ENCODE measurements at places on chromosomes 7 and 10.

DNA sequence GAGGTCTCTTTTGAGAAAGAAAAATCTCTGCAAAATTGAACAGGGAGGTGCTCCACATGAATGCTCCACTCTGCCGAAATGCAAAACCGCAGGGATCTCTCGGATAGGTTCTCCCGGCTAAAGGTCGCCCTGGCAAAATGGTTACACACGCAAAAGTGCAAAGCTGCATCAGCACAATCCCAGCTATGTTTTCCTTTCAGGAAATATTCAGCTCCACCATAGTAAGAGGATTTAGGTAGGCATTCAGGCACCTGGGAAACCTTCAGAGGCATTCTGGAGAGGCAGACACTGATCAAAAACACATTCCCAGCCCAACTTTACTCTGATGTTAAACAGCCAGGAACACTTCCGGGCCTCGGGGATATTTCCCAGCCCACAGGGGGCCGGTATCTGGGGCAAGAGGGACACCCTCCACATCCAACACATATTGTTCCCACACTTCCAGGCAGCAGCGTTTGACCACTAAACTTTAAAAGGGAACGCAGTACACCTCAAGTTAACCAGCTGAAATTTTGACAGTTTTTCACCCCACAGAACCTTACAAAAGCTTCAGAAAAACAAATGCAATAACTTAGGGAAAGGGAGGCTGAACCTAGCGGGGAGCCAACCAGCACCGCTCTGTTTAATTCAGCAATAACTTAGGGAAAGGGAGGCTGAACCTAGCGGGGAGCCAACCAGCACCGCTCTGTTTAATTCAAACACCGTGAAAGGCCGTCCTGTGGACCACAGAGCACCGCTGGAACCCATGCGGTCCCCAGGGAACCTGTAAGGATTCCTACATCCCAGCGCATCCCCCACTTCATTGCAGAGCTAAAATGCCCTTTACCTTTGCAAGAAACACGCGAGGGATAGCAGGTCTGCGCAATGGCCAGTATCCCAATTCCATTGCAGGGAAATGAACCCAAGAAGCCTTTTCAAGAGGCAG, 45.9 kb downstream of the TNS3 start:
- no peak for DNase-seq

DNA sequence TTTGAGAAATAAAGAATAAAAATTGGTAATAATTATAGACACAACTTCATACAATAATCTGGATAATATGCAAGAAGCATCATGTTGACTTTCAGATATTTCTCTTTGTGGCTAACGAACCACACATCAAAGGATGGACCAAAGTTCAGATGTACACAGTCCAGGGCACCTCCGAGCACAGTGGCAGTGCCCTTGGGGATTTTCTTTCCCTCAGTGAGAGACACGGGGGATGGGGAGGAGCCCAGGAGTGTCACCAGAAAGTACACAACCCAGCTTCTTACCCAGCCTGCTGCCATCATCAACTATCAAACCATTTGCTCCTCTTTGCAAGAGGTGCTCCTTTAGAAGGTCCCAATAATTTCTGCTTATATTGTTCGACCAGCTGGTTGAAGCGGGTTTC, 33.2 kb downstream of the RBM28 start:
- no peak for DNase-seq

DNA sequence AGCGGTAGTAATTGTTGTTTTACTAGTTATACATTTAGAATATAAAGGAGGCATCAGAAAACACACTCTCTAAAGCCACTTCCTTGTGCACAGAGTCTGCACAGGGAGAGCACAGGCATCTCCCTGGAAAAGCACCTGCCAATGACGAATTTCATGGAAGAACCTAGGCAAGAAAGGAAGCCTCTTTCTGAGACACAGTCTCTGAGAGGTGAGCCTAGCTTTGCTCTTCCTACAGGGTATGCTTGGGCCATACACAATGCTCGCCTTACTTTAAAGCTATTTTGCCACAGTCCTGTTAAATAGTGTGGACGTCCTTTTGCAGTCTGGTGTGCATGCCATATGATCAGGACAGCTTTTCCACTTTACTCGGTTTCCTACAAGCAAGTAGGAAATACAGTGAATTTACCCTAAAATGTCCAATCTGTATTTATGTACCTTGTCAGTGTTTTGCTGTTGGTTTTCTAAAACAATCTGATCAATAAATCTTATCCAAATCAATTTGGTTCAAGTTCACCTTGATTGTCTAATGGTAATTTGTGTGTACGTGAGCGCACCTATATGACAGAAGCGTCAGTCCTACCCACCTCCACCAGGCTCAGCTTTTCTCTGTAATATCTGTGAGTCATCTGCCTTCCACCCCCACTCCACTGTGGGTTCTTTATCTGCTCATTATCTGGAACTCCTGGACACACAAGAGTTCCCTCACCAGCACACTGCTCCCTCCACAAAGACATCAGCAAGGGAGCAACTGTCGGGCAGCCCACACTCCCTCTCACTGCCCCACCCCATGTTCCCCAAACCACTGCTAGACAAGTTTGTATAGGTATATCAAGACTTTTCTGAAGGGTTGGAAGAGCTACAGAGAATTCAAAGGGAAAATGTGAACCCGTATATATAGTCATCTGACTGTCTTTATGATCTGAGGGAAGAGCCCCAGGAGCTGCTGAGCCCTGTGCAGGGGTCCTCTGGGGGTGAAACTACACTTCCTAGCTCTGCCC, 65.2 kb downstream of the KLHDC10 start:
- DNase-seq, result no peak

DNA sequence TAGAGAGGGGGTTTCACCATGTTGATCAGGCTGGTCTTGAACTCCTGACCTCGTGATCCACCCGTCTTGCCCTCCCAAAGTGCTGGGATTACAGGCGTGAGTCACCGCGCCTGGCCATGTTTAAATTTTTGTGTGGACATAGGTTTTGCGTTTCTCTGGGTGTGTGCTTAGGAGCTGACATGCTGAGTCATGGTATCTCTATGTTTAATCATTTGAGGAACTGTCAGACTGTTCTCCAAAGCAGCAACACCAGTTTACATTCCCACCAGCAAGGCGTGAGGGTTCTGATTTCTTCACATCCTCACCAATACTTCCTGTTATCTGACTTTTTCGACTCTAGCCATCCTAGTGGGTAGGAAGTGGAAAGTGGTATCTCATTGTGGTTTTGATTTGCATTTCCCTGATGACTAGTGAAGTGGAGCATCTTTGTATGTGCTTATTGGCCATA, 153.7 kb downstream of the DNAJB6 start:
- DNase-seq, result peak; percentile 44

DNA sequence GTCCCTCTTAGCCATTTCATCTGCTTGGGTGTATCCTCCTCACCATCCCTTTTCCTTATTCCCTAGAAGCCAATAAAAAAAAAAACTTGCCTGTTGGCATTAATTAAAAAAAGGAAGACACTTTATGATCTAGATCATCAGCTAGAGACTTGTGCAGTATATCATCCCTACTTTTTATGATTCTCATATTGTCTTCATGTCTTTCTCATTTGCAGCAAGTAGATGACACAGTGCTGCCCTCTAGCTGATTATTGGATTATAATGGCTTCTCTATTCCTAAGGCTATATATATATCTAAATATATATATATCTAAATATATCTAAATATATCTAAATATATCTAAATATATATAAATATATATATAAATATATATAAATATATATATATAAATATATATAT, 272.4 kb upstream of the LRGUK start:
- no peak for DNase-seq

GRCh38 chr7:45052011-45052410, 36.8 kb downstream of the NACAD start:
- DNase-seq, result no peak

DNA sequence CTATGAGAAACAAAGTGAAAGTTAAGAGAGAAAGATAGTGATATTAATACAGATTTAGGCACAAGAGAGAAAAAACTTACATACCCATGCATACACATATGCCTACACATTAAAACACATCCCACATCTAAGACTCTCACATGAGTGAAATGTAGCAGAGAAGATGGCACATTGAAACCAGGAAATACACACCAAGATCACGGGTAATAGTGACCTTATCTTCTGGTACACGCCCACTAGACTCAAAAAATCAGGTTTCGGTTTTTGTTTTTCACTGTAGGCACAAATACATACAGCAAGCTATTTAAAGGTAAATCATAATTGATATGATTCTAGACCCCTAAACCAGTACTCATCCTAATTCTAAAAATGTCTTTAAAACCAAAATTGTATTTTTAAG, 225.2 kb upstream of the TAC1 start:
- DNase-seq, result no peak

GRCh38 chr7:37421861-37422500, 26.7 kb downstream of the ELMO1 start:
- no peak for DNase-seq

GRCh38 chr10:69710008-69710888, 80.2 kb downstream of the FAM241B start:
- no peak for DNase-seq

DNA sequence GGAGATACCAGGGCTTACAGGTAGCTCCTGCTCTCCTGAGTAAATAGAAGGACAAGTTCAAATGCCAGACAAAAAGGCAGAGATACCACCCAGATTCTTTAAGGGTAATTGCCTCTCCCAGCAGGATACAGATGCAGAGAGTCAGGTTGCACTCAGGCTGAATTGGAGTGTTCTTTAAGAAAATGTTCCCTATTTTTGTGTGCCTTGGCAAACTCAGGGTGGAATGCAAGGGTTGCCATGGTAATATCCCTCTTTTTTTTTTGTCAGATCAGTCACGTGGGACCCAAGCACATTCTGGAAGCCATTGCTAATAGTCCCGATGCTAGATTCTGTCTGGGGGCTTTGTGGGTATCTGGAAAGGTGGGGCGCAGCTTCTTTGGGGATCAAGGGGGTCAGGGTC, 628.0 kb downstream of the CALN1 start:
- DNase-seq, result no peak

DNA sequence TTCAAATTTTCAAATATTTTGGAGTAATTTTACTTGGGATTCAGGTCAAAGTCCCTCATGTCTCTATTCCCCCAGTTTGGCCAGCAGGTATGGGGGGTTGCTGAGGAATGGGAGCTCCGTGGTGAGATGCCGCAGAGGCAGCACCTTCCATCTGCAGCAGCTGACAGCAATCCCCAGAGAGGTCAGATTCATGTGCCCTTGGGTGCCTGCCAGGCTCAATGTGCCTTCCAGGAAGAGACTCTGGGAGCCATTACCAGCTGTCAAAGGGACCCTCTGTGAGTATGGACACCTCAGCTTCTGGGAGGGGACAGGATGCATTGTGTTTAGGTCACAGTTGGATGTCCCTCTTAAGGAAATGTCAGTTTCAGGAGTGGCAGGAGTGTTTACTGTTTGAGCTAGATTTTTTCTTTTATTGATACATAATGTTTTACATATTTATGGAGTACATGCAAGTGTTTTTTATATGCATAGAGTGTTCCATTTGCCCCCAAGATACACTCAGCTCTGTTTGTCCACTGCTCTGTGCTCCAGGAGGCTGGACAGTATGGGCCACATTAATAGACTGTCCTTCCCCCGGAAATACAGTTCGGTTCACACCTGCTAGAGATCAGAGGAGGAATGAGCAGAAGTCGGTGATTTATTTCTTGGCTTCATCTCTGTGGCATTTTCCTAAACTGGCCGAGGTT, 75.3 kb upstream of the GRB10 start:
- no peak for DNase-seq

GRCh38 chr7:17206349-17206905, 92.0 kb upstream of the AHR start:
- no peak for DNase-seq

GRCh38 chr10:66931340-66931948, 5.6 kb downstream of the LRRTM3 start:
- no peak for DNase-seq

DNA sequence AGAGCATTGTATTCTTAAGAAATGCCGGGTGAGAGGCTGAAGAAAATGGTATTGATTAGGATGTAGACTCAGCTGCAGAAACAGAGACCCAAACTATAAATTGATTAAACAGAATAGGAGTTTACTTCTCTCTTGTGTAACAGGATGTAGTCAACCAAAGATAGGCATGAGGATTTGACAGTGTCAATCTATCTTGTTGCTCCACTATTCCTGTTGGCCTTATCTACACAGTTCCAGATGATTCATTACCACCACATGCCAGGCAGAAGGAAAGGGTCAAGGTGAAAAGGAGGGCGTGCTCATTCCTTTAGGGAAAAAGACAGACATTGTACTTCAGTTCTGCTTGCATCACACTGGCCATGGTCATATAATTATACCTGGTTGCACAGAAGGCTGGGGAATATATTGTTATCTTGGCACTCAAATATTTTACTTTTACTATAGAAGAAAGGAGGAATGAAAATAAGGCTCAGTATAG, 11.9 kb upstream of the DMTF1 start:
- no peak for DNase-seq

DNA sequence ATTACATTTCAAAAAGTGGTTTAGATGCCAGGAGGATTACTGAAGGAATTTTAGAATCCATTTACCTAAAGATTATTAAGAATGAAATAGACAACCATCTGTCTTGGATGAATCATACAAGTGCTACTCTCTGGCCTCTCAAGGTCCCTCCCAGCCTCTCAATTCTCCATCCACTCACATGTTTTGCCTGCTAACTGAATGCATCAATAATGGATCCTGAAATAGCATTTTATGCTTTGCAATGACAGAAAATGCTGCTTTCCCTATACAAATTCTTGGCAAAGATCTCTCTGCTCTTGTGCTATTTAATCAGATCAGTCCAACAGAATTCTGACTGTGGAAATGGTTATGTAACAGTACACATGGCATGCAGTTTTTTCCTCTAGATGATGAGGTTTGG, 68.1 kb downstream of the HBP1 start:
- no peak for DNase-seq

- no peak for DNase-seq
Observed at GRCh38 chr7:1475393-1475792, 16.1 kb upstream of the MICALL2 start.

DNA sequence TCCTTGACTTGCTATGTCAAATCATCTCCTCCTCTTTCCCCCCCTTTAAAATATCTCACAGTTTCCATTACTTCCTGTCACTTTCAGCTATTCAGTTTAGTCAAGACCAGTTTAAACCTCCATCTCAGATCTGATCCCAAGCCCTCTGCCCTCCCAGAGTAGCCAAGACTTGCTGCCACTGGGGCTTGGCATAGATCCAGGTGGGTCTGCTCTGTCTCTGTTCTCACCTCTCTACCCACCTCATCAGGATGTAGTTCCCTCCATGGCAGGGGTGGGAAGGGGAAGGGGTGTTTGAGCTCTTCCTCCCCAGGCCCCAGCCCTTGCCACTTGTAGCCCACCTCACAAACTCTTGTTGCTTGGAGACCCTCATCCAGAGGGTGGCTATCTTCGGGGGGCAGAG, 22.0 kb downstream of the PPP1R3C start:
- DNase-seq, result no peak

DNA sequence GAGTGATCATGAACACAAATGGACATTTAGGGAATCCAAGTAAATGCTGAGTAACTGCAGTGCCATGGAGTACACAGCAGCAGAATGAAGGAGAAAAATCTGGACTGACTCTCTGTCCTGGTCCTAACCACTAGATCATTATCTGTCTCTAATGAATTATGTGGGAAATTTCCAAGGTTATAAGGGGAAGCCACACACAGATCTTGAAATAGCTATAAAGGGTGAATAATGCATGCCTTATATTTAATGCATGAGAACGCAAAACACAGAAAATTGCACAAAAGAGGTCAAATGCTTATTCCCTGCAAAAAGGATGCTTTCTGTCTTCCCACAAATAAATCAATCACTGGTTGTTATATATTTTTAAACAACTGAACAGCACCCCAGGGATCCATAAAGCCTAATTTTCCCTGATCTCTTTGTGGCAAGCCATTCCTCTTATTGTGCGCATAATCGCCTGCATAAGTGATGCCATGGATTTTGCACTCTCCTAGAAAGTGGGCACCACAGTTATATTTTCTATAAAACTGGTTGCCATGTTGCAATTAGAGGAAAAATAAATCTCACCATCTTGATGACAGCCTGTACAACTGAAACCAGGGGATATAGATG, 201.8 kb downstream of the XPNPEP1 start:
- no peak for DNase-seq

Measured in activated CD8-positive, alpha-beta memory T cell treated with anti-CD3 and anti-CD28 coated beads for 4 hours (primary cell).